ENCODE measurements at places on chromosomes 12 and 14. TPM values are rescaled to one million over a fixed set of nuclear protein-coding genes. Genes with fewer than 3 reads are reported as not detected.

The BTBD6 gene
- total RNA-seq, result 34.9 TPM

DNA sequence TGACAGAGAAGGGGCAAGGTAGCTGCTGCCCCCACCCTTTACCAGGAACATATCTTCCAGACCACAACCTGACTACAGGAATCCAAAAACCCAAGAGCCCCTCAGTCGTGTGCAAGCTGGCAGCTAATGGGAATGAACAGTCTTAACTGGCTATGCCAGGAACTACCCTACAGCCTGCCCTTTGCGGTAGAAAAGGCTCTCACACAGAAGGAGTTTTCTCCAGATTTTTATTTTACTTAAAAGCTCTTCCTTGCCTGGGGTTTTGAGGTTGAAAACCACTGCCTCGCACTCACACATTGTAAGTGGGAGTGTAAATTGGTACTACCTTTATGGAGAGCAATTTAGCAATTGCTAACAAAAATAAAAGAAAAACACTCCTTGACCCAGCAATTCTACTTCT, 28.3 kb downstream of the PITPNM2 start:
- DNase-seq, result no peak

- DNase-seq, result no peak
These were observed 160.0 kb upstream of the E2F7 start for GRCh38 chr12:77225373-77225772.

The PPP1R1A gene
- total RNA-seq, result 111 TPM

DNA sequence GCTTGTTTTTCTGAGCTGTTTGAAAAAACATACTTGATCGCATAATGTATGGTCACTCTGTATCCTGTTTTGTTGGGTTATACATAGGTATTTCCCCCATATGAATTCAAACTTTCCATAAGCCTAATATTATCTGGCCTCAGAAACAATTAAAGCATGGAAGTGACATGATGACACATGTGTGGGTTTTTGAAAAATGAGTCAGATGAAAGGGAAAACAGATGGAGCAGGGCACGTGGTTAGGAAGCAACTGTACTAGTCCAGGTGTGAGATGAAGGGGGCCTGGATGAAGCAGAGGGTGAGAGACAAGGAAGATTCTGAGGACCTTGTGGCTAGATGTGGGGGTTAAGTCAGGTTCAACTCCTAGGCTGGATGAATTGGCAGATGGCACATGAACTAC, 92.7 kb upstream of the DNM1L start:
- DNase-seq, result no peak

The MYRFL gene
- total RNA-seq, result not detected

DNA sequence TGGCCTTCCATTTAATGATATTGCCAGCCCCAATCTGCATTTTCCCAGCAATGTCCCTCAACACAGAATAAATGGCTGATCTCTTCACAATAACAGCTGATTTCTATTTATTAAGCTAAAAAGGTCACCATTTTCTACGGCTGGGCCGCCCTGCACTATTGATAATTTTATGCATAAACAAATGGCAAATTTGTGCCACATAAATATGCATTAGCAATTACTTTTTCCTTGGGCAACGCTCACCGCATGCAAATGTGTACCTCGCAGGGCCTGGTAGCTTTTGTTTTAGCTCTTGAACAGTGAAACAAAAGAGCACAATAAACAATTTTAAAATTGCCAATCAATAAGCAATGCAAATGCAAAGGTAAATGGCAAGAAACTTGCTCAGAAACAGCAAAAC, 331.9 kb upstream of the SOX5 start:
- no peak for DNase-seq

DNA sequence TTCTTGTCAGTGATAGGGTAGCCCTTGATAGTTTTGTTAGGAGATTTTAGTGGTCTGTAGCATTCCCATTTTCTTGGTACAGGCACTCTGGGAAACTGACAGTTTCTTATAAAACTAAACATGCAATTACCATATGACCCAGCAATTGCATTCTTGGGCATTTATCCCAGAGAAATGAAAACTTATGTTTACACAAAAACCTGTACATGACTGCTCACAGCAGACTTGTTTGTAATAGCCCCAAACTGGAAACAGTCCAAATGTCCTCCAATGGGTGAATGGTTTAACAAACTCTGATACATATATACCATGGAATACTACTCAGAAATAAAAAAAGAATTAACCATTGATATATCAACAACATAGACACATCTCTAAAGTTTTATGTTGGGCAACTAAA, 75.5 kb downstream of the BORCS5 start:
- no peak for DNase-seq

The PTPRO gene
- total RNA-seq, result 2.9 TPM

- DNase-seq, result no peak
These were observed 111.1 kb upstream of the CCDC175 start for GRCh38 chr14:59687663-59688062.

- DNase-seq, result no peak
These were observed 35.0 kb downstream of the ITPR2 start for GRCh38 chr12:26798023-26798422.

DNA sequence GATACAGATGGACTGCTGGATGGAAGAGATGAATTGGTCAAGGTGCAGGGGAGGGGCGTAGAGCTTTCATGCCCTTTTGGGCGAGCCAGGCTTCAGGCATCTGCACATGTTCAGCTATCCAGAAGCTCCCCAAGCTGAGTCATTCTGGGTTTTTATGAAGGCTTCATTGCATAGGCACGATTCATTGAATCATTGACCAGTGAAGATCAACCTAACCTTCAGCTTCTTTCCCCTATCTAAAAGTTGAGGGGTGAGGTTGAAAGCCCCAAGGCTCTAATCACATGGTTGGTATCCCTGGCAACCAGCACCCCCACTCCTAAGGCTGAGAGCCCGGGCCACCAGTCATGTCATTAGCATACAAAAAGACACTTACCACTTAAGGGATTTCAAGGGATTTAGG, 36.3 kb downstream of the RPS29 start:
- DNase-seq, result no peak

DNA sequence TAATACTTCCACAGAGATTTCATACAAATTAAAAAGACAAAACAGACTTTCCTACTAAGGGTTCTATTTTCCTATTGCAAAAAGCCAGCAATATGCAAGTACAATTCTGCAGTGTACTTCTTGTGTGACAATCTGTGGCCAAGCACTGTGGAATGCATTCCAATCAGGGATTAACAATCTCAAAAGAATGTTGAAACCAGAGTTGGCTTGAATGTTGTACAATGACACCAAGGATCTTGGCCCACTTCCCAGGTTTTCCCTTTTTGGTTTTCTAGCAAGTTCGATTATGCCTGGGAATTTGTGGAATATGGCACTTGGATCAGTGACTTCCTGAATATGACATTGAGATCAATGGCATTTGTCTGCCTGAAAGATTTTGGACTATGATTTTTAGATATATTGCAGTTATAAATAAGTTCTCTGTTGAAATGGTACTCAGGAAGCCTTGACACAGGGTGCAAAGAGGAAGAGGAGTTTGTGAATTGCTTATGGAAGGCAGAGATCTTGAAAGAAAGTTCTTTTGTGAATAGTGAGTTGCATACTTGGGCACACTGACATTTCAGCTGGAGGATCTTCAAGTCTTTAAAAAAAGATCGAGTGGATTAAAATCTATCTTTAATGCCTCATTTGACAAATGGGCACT, 81.4 kb upstream of the FERMT2 start:
- no peak for DNase-seq

The TROAP gene
- 0.48 TPM for total RNA-seq

The CFL2 gene
- total RNA-seq, result 261 TPM
